Esophagus squamous epithelium (tissue), 5 donors: ENCODE measurements at places on chromosomes 4 and X.

DNA sequence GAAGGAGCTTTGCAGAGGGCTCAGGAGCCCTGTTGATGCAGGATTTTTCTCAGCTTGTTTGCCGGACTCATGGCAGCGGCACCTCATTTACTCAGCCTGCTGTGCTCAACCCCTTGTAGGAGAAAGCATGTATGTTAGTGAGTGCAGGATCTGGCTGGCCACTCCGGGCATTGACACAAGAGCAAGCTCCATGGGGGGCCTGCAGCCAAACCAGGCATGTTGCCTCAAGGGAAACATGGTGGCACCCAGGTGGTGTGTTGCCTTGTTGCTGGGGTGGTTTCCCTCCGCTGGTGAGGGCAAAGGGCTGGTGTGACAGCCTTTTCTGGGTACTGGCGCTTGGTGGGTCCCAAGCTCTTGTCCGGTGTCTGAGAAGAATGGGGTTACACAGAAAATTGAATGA lies 189.3 kb upstream of the ANXA3 start:
- no peaks in the 10 kb centered on the region for H3K27me3 ChIP-seq
- no peak for DNase-seq
- H3K4me3 ChIP-seq = no peak overlapping the region
- no peak overlapping the region for H3K27ac ChIP-seq

DNA sequence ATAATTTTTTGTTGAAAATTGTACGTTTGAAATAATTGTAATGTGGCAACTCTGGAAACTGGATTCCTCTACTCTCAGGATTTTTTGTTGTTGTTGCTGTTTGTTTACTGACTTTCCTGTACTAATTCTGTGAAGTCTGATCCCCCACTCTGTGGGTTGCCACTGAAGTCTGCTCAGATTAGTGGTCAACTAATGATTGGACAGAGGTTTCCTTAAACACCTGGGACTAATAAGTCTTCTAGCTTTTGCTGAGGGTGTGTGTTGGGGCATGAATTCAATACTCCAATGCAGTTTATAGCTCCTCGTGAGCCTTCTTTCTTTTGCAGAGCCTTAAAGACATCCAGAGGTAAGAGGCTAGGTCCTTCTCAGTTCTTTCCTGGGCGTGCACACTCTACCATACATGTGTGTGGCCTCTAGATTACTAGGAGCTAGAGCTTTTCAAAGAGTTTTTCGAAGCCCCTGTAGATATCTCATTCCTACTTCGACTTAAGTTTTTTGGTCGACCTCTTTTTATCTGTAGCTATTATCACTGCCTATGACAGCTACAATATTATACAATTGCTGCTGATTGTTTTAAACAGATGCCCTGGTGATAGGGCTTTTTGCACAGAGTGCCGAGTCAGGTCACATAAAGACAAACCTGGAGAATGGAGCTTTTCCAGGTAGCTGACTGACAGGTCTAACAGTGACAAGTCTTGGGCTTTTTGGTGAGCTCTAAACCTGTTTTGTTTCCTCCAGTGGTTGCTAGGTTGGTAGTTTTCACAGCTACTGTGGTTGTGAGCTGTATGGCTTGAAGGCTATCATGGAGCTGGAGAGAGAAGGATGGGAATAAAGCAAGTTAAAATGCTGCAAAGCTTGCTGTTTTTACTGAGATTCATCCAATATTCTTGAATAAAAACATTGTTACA lies 34.0 kb downstream of the BMP2K start:
- no peaks in the 10 kb centered on the region for H3K4me1 ChIP-seq
- no peak overlapping the region for H3K27ac ChIP-seq
- no peak for DNase-seq
- H3K36me3 ChIP-seq = no peaks in the 10 kb centered on the region
- H3K4me3 ChIP-seq = no peak overlapping the region

- H3K27me3 ChIP-seq = peaks cover 17% of the 10 kb centered on the region
- H3K4me1 ChIP-seq = peaks cover 4% of the 10 kb centered on the region
- H3K36me3 ChIP-seq = no peaks in the 10 kb centered on the region
- no peak overlapping the region for H3K27ac ChIP-seq
- no peak for DNase-seq
- no peak overlapping the region for H3K4me3 ChIP-seq
These were observed 2.8 kb upstream of the CPLX1 start for GRCh38 chr4:828641-829271.

- H3K27ac ChIP-seq = no peak overlapping the region
- DNase-seq = no peak
- H3K4me1 ChIP-seq = no peaks in the 10 kb centered on the region
- no peaks in the 10 kb centered on the region for H3K27me3 ChIP-seq
- H3K36me3 ChIP-seq = no peaks in the 10 kb centered on the region
These were observed 81.8 kb downstream of the SRPX start for GRCh38 chrX:38138900-38139299.

DNA sequence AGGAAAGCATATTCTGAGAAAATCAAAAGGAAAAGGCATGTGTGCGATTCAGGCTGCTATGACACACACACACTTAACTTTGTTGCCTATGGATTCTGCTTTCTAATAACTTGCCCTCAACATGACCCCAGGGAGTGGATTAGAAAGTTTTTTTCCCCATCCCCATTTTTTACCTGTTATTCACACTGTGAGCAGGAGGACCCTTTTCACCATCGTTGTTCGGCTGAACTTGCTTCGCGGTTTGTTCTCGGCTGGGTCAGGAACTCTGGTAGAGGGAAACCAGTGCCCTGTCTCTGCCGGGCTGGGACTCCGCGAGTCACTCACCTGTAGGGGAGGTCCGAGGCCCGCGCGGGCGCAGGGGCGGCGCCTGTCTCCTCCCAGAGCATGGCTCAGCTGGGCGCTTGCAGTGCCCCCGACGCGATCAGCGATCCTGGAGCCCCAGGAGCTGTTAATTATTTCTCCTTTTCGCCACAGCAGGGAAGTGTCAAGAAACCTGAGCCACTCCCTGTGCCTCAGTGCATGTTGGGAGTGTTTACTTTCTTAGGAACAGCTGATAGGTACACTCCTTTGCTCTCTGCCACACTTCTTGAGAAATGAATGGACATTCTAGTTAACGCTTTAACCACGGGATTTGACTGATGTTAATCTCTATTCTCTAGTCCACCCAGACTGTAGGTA lies at the start of gene RASSF6:
RASSF6 (minus strand) TSS at position 322 of the 678 bp plus-strand sequence. CDS start 8,641 bp downstream, outside the sequence.
- H3K27ac ChIP-seq = peak within 1 kb of the TSS; percentile 81
- no peaks in the 10 kb centered on the region for H3K36me3 ChIP-seq
- H3K27me3 ChIP-seq = no peaks in the 10 kb centered on the region
- DNase-seq = no peak

DNA sequence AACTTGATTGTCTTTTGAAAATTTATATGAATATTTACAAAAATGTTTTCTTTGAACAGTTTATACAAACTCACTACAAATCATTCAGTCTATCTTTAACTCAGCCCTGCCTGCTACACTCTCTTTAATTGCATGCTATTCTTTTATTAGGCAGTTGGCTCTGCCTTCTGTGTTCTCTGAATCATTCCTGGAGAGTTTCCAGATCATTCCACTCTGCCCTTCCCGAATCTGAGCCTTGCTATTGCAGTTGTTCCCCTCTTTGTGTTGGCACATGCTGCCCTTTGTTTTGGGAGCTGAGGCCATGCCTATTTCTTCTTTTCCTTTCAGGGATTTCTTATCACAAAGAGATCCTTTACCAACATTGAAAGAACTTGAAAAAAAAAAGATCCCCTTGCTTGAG lies 8.7 kb upstream of the TECRL start:
- DNase-seq = no peak
- no peaks in the 10 kb centered on the region for H3K27me3 ChIP-seq
- H3K4me1 ChIP-seq = peaks cover 10% of the 10 kb centered on the region
- H3K27ac ChIP-seq = no peak overlapping the region

DNA sequence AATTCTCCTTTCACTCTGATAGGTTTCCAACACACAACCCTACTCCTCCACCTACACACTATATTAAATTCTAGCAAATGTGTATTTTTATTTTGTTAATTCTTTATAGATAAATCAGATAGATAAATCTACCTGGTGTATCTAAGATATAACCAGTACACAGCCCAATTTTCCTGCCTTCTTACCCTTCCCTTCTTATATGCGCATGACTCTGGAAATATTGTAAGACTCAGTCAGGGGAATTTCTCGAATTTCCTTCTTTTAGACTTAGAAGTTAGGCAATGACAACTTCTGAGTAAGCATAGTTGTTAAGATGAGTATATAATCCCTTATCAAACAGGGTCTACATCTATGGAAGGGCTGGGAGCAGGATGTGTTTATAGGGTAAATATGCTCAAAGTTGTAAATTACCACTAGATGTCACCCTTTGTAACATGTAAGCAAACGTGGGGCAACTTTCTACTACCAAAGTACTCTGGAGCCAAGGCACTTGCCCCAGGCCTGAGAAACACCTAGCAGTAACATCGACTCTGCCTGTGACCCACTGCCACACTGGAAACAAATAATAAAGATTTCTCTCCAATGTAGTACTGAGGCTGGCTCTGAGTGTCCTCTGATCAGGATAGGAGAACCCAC lies 444.7 kb downstream of the IQCM start:
- no peak for DNase-seq
- H3K36me3 ChIP-seq = no peaks in the 10 kb centered on the region
- H3K27me3 ChIP-seq = no peaks in the 10 kb centered on the region

DNA sequence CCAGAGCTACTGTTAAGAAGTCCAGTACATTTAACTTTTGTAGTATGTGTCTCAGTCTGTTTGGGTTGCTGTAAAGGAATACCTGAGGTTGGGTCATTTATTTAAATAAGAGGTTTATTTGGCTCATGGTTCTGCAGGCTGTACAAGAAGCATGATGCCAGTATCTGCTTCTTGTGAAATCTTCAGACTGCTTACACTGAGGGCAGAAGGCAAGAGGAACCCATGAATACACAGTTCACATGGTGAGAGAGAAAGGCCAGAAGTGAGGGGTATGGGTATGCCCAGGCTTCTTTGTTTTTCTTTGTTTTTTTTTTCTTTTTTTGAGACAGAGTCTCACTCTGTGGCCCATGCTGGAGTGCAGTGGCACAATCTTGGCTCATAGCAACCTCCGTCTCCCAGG lies 6.0 kb upstream of the CISD2 start:
- no peaks in the 10 kb centered on the region for H3K36me3 ChIP-seq
- no peak overlapping the region for H3K4me3 ChIP-seq
- DNase-seq = no peak
- peaks cover 4% of the 10 kb centered on the region for H3K4me1 ChIP-seq
- H3K27ac ChIP-seq = no peak overlapping the region
- no peaks in the 10 kb centered on the region for H3K27me3 ChIP-seq

- H3K4me3 ChIP-seq = no peak overlapping the region
- no peak overlapping the region for H3K27ac ChIP-seq
- no peaks in the 10 kb centered on the region for H3K36me3 ChIP-seq
- no peaks in the 10 kb centered on the region for H3K27me3 ChIP-seq
- no peaks in the 10 kb centered on the region for H3K4me1 ChIP-seq
- no peak for DNase-seq
These were observed 7.4 kb downstream of the TRIML1 start for GRCh38 chr4:188146618-188147017.

- H3K4me1 ChIP-seq = no peaks in the 10 kb centered on the region
- H3K27me3 ChIP-seq = no peaks in the 10 kb centered on the region
- DNase-seq = no peak
- no peak overlapping the region for H3K27ac ChIP-seq
These were observed 163.1 kb downstream of the ATG4A start for GRCh38 chrX:108254636-108255035.

DNA sequence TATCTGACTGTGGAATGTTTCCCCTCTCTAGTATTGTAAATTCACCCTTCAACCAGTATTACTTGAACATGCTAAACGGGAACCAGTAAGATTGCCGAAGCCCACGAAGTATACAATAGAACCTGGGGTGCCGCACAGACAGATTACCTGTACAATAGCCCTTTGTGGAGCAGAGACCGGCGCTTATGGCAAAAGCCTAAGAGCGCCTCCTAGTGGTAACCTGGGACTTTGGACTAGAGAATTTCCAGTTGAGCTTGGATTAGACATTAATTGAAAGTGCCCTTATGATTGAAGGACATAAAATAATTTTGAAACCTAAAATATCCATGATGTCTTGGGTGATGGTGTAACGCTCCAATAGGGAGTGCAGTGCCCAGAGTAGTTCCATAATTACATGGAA lies 14.1 kb downstream of the ZNF157 start:
- no peak for DNase-seq
- no peaks in the 10 kb centered on the region for H3K4me1 ChIP-seq
- no peaks in the 10 kb centered on the region for H3K36me3 ChIP-seq
- no peak overlapping the region for H3K27ac ChIP-seq
- H3K4me3 ChIP-seq = no peak overlapping the region

GRCh38 chr4:94544811-94545210 lies 93.1 kb downstream of the PDLIM5 start:
- no peak overlapping the region for H3K27ac ChIP-seq
- H3K4me3 ChIP-seq = no peak overlapping the region
- H3K36me3 ChIP-seq = no peaks in the 10 kb centered on the region
- H3K4me1 ChIP-seq = peaks cover 80% of the 10 kb centered on the region
- no peak for DNase-seq

GRCh38 chr4:73684097-73684496 lies 56.3 kb upstream of the CXCL8 start:
- peaks cover 6% of the 10 kb centered on the region for H3K4me1 ChIP-seq
- DNase-seq = no peak

GRCh38 chr4:175326796-175327195 lies 408.6 kb downstream of the ADAM29 start:
- no peak overlapping the region for H3K4me3 ChIP-seq
- H3K36me3 ChIP-seq = no peaks in the 10 kb centered on the region
- H3K27me3 ChIP-seq = no peaks in the 10 kb centered on the region
- DNase-seq = no peak
- no peak overlapping the region for H3K27ac ChIP-seq

GRCh38 chr4:170589597-170590191 lies 499.9 kb upstream of the AADAT start:
- H3K27me3 ChIP-seq = no peaks in the 10 kb centered on the region
- H3K4me3 ChIP-seq = no peak overlapping the region
- H3K27ac ChIP-seq = no peak overlapping the region
- H3K4me1 ChIP-seq = no peaks in the 10 kb centered on the region
- no peak for DNase-seq
- no peaks in the 10 kb centered on the region for H3K36me3 ChIP-seq

DNA sequence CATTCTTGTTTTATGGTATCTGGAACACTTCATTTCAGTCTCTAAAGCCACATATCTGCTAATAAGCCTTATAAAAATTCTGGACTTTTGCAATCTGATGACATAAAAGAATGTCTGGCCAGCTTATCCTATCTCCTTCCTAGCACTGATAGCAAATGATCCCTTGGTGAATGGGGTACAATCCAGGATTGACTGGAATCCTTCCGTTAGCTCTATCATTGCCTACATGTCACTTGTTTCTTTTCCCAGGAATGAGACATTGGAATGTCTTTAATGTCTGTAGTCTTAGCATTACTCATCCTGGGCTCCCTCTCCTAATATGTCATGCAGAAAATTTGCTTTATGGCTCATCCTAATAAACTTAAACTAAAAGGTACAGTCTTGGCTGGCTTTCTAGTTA lies 14.8 kb upstream of the PABPC4L start:
- no peak for DNase-seq
- no peak overlapping the region for H3K27ac ChIP-seq
- H3K27me3 ChIP-seq = no peaks in the 10 kb centered on the region
- H3K4me1 ChIP-seq = no peaks in the 10 kb centered on the region
